ENCODE measurements at places on chromosomes 7 and 10. TPM values are rescaled to one million over a fixed set of nuclear protein-coding genes. Genes with fewer than 3 reads are reported as not detected.

Gene FAM149B1
- 13.8 TPM for total RNA-seq

DNA sequence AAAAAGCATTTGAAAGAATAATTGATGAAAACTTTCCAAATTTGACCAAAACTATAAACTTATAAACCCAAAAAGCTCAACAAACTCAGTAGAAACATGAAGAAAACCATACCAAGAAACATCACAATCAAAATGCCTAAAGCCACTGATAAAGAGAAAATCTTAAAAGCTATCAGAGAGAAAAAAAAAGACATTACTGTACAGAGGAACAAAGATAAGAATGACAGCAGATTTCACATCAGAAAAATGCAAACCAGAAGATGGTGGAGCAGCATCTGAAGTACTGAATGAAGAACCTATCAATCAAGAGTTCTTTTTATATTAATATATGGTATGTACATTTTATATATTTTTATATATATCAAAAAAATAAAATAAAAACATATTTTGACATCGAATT is 2.4 kb upstream of the GPAM start:
- no peak overlapping the region for H3K27ac ChIP-seq
- H3K4me1 ChIP-seq: peaks cover 20% of the 10 kb centered on the region
- H3K27me3 ChIP-seq: peaks cover 12% of the 10 kb centered on the region
- no peak for DNase-seq

DNA sequence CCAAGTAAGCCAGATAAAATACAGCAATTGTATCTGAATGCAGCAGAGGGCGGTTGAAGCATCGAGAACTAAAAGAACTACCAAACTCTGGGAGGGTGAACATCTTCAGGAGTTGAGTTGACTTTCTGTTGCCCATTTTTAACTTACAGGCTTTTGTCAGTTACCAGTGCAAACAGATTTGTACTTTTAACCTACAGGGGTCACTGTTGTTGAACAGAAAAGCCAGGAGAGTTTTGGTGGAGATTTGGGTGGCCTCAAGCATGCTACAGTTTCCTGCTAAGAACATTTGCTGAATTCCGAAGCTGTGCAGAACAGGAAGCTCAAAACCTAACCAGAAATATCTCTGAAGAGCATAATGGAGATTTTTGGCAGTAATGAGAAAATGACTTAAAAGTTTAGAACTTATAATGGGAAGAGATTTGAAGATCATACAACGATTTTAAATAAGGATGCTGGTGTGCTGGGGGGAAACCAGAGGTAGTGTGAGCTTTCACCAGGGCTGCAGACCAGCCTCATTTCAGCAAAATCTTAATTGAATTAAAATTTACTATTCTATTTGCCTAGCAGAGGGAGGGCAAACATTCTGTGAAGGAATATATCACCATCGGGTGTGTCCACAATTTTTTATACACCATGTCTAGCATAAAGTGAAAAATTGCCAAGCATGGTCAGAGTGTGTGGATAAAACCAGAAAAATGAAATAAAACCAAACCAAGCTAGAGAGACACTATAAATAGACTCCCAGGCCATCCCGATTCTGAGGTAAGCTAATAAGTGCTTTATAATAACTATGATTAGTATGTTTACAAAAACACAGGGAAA is 208.6 kb upstream of the CCDC6 start:
- DNase-seq: peak; percentile 31
- no peaks in the 10 kb centered on the region for H3K4me1 ChIP-seq
- H3K27me3 ChIP-seq: no peaks in the 10 kb centered on the region
- H3K27ac ChIP-seq: no peak overlapping the region

DNA sequence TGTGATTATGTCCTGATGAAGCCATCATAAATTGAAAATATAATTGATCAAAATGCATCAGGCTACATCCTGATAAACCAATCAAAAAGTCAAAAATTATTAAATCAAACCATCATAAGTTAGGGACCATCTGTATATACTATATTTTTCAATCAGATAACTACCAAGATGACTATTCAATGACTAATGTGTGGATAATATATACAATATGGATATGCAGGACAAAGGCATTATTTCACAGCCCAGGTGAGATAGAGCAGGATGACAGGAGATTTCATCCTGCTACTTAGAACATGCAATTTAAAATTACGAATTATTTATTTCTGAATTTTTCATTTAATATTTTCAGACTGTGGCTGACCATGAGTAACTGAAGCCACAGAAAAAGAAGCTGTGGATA is 137.3 kb upstream of the GNAI1 start:
- DNase-seq: no peak
- H3K36me3 ChIP-seq: no peaks in the 10 kb centered on the region
- no peak overlapping the region for H3K4me3 ChIP-seq

DNA sequence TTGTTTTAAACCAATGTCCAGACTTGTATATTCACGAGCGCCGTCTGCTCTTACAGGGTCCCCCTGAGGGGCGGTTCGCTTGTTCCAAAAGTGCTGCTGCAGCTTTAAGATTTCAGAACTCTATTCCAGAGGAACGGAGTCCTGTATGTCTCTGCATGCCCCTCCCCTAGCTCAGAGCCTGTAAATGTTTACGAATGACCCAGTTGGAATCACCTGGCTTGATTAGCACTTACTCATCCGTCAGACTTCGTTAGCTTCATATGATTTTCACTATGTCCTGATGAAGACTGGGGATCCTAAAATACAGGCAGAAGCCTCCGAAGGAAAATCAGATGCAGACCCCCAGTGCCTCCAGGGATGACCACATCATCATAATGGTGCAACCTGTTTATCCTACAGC is 4.5 kb upstream of the CHST15 start:
- H3K27me3 ChIP-seq: peaks cover 32% of the 10 kb centered on the region
- DNase-seq: no peak
- no peak overlapping the region for H3K27ac ChIP-seq
- H3K4me1 ChIP-seq: no peaks in the 10 kb centered on the region

DNA sequence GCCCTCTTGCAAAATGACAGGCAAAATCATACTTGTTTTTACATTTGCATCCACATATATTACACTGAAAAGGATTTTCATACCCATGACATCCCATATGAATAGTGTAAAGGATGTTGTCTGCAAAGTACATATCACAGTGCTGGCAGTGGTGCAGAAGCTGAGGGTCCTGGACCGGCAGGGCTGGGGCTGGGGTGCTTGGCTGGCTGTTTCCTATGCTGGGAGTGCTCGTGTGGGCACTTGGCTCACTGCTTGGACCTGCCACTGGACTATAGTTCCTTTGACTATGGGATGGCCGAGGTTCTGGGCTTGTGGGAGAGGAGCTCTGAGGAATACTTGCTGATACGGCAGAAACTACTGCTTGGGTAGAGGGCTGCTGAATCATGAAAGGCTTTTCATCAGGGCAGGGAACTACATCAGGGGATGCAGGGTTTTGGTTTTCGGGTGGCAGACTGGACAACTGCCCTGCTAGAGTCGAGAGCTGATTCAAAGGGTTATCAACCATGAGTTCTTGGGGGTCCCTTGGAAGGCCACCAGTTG is 13.7 kb downstream of the PSTK start:
- H3K4me3 ChIP-seq: no peak overlapping the region
- peaks cover 35% of the 10 kb centered on the region for H3K36me3 ChIP-seq
- no peak overlapping the region for H3K27ac ChIP-seq
- H3K27me3 ChIP-seq: no peaks in the 10 kb centered on the region
- peaks cover 2% of the 10 kb centered on the region for H3K4me1 ChIP-seq

Gene TSPAN13
- total RNA-seq: 1.3 TPM

Gene ETV1
- not detected for total RNA-seq

Gene ZNF467
- total RNA-seq: 0.11 TPM

- H3K27me3 ChIP-seq: no peaks in the 10 kb centered on the region
- H3K4me1 ChIP-seq: peaks cover 24% of the 10 kb centered on the region
- DNase-seq: peak; percentile 59
- peak overlapping the region; percentile 85 for H3K27ac ChIP-seq
- H3K4me3 ChIP-seq: peak overlapping the region; percentile 36
- peaks cover 6% of the 10 kb centered on the region for H3K36me3 ChIP-seq
These were observed 221.3 kb downstream of the ARHGAP12 start for GRCh38 chr10:31707093-31708039.

DNA sequence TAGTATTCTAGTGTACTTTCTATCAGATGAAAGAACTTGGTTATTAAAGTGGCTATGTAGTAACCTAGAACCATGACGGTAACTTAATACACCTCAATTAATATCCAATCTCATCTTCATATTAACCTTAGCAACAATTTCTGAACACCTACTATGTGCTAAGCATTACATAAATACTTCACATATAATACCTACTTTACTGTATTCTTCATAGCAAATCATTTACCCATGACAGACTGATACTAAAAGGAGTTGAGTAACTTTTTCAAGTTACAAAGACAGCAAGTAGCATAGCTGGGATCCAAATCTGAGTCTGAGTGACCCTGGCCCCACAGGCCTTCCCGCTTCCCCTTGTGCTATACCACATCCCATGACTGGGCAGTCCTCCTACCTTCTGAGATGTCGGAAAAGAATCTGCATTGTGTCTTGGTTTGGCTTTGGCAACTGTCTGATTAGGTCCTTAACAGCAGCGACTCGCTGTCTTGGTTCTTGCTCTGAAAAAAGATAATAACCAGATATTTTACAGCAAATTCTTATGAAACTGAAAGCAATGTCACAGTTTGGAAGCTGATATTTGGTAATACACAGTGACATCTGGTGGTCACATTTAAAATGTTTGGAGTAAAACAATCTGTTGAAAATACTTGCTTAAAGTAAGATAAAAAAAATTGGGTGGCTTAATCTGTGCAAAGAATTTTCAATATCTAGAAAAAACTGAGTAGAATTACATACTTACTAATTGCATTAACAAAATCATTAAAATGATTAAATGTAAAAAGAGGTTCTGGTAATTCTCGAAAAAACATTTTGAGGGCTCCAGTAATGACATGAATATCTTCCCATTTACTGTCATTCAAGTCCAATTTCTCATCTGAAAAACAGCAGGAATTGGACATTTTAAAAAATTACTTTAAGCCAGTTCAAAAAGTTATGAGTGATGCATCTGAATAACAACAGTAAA is 120.1 kb downstream of the ARHGAP12 start:
- H3K27me3 ChIP-seq: no peaks in the 10 kb centered on the region
- H3K4me1 ChIP-seq: peaks cover 7% of the 10 kb centered on the region
- H3K27ac ChIP-seq: peak overlapping the region; percentile 75

DNA sequence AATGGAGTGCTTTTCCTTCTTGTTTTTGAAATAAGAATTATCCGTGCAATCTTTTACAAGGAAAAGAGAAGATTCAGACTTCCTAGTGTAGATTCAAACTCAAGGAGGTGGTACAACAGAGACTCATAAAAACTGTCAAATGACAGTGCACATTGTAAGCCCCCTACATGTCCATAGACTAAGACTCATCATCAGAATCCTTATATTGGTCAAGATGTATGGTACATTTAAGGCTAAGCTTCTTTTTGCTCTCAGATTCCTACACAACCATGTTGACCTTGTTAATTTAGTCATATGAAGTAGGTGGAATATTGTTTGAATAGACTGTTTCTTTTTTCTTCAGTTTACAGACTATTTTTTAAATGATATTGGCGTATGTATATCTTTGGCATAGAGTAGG is 11.6 kb downstream of the CD36 start:
- no peak overlapping the region for H3K27ac ChIP-seq
- no peak overlapping the region for H3K4me3 ChIP-seq
- H3K4me1 ChIP-seq: no peaks in the 10 kb centered on the region

Gene TBRG4
- total RNA-seq: 133 TPM

DNA sequence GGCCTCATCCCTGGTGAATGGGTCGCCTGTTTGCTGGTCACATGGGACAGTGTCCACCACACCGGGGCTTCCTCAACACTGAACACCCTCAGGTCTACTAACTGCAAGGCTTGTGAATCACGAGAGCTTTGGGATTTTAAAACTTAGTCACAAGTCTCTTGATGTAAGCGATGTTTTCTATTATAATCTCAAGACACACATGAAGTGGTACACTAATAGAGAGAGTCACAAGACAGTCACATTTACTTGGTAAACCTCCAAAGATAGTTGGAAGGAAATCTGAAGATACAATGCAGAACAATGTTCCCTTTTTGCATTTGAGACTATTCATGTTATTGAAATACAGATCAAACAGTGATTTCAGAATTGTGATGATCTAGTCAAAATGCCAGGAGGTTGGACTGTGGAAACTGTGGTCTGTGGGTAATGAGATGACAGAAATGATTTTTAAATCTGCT is 233.1 kb upstream of the KLF6 start:
- H3K36me3 ChIP-seq: peaks cover 5% of the 10 kb centered on the region
- no peak overlapping the region for H3K27ac ChIP-seq

DNA sequence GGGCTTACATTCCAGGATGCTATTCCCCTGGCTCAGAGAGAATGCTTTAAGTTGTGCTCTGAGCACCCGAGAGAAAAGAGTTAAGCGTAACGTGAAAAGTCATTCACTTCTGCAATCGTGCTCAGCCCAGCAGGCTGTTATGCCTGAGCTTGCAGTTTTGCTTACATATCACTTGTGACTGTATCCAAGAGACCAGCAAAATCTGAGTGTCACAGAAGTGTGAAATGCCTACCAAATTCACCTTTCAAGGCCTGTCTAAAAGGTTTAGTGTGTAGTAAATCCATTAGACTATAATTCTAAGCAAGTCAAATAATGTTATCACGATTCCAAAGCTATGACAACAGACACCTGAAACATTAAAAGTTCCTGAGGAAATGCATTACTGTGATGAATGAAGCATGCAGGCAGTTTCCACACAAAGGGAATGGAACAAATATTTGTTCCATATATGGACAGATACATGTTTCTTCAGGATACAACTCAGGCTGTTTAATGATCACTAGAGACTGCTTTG is 20.1 kb downstream of the ITGB1 start:
- DNase-seq: no peak
- no peak overlapping the region for H3K4me3 ChIP-seq
- H3K27me3 ChIP-seq: no peaks in the 10 kb centered on the region
- peaks cover under 1% of the 10 kb centered on the region for H3K36me3 ChIP-seq

Gene VPS37D
- total RNA-seq: 0.16 TPM

GRCh38 chr7:43890468-43890867 is 15.9 kb downstream of the URGCP start:
- H3K27me3 ChIP-seq: no peaks in the 10 kb centered on the region
- H3K4me1 ChIP-seq: peaks cover 31% of the 10 kb centered on the region
- no peak for DNase-seq
- no peak overlapping the region for H3K4me3 ChIP-seq
- no peak overlapping the region for H3K27ac ChIP-seq

Gene HMX2
- not detected for total RNA-seq

- H3K4me1 ChIP-seq: peaks cover 42% of the 10 kb centered on the region
- H3K27ac ChIP-seq: peak overlapping the region; percentile 77
- no peaks in the 10 kb centered on the region for H3K27me3 ChIP-seq
- DNase-seq: no peak
- H3K4me3 ChIP-seq: no peak overlapping the region
These were observed 18.4 kb downstream of the SPOCK2 start for GRCh38 chr10:72069751-72070526.

DNA sequence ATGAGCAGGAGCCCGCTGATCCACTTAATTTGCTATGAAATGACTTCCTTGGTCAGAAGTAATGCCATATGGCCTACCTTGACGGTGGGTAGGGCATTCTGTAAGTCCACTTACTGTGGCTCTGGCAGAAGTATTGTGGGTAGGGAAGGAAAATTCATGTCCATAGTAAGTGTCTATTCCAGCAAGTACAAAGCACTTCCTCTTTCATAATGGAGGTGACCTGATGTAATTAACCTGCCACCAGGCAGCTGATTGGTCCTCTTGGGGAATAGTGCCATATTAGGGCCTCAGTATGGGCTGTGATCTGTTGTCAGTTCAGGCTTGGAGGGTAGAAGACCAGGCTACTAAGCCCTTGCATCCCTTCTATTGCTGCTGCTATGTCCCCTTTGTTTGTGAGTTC is 103.9 kb downstream of the SLC37A3 start:
- no peaks in the 10 kb centered on the region for H3K4me1 ChIP-seq
- H3K27ac ChIP-seq: no peak overlapping the region
- no peaks in the 10 kb centered on the region for H3K36me3 ChIP-seq
- H3K4me3 ChIP-seq: no peak overlapping the region
- H3K27me3 ChIP-seq: no peaks in the 10 kb centered on the region

GRCh38 chr10:12838995-12839927 is 162.3 kb downstream of the CCDC3 start:
- H3K4me3 ChIP-seq: no peak overlapping the region
- no peak overlapping the region for H3K27ac ChIP-seq
- no peaks in the 10 kb centered on the region for H3K36me3 ChIP-seq
- no peaks in the 10 kb centered on the region for H3K27me3 ChIP-seq
